Small intestine (tissue), 16 donors: ENCODE measurements at places on chromosomes 11 and 22.

DNA sequence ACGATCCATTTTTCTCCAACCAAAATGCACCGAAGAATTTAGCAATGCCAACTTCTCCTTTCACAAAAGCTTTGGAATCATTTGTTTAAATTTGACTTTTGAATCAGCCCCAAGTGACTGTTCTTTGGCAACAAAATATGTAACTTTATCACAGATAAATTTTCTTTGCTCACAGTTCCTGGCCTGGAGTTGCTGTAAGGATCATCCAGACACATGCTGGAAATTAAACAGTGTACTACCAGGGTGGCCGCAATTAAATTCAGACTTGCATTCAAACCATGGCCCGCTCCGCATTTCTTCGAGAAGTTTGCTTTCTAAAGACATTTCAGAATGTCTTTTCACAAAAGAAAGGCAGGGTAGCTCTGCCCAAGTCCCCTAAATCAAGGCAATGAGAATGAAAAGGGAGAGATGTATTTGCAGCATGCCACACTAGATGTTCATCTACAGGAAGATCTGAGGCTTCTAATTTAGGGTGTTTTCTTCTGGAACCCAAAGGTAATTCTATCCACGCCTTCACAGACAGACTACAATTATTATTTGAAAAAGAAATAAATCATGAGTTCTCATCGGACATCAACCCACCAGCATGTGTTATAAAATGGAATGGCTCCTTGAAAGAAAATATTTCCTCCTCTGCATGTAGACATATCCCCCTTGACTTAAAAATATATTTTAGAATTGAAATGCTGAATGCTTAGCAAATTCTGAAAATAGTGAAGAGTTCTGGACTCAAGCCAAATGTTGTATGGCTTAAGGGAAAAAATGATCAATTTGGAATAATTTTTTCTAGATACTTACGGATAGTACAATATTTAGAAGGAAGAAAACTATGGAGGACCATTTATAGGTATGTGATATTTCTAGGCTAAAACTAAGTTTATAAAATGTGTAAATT lies 189.7 kb upstream of the BLID start:
- no peak for DNase-seq

DNA sequence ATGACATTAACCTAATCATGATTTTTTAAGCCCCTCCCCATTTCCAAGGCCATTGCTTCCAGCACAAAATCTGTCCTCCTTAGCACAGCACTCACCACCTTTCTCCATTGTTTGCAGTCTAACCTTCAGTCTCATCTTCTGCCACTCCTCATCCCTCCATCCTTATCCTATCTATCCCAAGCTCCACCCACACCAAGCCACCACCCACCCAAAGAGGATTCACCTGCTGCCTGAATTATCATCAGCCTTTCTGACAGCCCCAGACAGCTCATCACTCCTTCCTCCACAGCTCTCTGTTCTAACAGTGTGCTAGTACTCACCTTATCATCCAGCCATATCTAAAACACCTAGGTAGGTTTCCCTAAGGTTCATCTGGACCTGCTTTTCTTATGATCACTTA lies 20.7 kb upstream of the SMCO4 start:
- no peak for DNase-seq

- peak; percentile 10 for DNase-seq
These were observed 14.2 kb downstream of the PDE3B start for GRCh38 chr11:14657841-14658240.

DNA sequence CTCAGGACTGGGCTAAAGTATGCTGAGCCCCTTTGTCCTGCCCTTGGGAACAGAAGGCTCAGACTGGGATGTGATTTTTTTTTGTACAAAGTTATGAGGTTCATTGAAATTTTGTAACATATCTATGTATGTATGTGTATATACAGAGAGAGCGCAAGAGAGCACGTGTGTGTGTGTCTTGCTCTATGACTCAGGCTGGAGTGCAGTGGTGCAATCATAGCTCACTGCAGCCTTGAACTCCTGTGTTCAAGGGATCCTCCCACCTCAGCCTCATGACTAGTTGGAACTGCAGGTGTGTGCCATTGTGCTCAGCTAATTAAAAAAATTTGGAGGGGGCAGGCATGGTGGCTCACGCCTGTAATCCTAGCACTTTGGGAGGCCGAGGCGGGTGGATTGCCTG lies 5.7 kb downstream of the TMEM25 start:
- DNase-seq: peak; percentile 45

GRCh38 chr11:11461473-11461872 lies 108.4 kb upstream of the CSNK2A3 start:
- DNase-seq: no peak

GRCh38 chr11:69373251-69373635 lies 79.3 kb downstream of the MYEOV start:
- no peak for DNase-seq
